ENCODE measurements at places on chromosomes 4 and X.

DNA sequence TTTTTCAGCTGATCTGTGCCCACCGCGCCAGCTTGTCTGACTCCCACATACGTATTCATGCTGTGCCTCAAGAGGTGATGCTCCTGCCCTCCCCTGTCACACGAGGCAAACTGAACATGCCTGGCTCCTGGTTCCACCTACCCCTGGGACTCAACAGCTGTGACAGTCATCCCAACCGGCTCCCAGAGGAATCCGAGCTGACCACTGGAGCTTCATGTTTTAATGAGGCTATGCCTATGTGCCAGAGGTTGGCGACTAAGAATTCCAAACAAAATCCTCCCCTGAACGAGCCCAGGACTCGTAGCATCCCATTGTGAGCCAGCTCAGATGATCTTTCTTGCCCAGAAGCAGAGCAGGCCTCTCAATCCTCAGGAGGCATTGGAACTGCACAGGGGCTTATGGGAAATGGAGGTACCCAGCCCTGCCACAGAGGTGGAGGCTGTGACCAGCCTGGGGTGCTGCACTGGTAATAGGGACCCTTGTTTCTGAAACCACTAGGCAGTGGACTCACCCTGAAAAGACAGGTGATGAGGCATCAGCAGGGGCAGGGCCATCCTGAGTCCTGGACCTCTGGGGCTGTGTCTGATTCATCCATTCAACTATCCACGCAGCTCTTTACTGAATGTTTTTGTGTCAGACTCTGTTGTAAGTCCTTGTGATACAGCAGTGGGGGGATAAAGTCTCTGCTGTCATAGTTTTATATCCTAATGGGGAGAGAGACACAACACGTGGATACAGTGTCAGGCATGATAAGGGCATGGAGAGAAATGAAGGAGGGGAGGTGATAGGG, 325.0 kb downstream of the EVC2 start:
- DNase-seq, result no peak

DNA sequence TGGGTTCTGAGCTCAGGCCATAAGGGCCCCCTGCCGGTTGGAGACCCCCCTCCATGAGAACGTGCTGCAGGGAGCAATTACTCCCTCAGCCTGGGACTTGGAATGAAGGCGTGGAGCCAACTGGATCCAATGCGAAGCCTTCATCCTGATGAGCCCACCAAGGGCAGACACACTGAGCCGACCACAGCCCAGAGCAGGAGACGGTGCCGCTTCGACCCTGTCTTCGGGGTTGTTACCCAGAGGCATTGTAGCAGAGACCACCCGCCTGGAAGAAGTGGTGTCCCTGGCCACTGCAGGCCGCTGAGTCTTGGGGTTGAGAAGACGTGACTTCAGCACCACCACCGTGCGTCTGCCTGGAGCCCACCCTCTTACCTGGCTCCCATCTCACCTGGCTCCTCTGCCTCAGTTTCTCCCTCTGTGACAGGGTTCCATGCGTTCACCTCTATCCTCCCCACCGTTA, 7.0 kb upstream of the NKX1-1 start:
- DNase-seq, result no peak

DNA sequence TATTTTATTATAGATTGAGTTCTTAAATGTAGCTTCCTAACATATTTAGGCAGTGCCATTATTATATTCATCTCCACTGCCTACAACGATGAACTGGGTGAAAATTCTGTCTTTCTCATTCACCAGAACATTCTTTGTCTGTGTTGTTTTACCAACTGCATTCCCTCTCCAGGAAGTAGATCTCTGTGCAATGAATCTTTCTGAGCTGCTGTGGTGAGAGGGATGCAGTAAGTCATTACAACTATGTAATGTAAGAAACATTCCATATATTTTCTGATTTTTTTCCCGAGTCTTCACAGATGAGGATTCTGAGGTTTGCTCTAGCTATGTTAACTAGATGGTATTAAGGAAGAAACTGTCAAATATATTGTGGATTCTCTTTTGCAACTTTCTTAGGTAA, 811.9 kb upstream of the PCDH7 start:
- DNase-seq, result no peak

GRCh38 chr4:41505161-41505661, 32.7 kb upstream of the LIMCH1 start:
- DNase-seq, result no peak

DNA sequence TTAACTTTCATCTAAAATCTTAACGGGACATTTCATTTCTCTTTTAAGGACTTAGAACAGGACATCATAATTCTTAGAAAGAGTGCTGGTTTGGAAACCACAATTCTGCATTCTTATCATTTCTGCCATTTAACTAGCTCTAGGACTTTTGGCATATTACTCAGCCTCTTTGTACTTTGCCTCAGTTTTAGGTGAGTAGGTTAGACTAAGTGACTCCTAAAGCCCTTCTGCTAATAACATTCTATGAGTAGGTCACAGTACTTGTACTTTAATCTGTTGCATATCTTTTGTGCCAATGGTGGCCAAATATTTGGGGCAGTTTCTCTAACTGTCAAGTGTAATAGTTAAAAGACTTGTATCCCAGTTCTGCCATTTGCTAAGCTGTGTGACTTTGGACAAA, 115.4 kb upstream of the NUDT6 start:
- DNase-seq, result no peak

All from activated CD4-positive, CD25-positive, alpha-beta regulatory T cell (primary cell).